GM12864 (cell line): ENCODE measurements at places on chromosomes 16 and 17.

DNA sequence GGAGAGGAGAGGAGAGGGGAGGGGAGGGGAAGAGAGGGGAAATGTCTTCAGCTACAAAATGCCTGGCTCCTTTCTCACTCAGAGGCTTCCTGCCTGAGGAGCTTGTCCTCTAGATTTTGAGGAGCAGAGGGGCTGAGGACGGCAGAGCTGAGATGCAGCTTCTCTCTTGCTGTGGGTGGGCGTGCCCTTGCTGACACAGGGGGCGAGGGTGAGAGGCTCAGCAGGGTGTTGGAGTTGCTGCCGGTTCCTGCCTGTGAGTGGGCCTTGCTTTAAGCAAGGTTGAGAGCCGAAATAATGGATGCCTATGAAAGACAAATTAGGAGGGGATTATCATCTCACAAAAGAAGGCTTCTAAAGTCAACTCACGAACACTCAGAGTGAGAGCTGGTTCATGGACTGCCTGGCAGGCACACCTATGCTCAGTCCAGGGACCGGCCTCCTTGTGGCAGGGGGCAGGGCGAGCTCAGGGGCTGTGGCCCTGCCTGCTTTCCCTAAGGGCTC is 215.6 kb downstream of the MSI2 start:
- DNase-seq: no peak

GRCh38 chr17:46171939-46172338 is 21.3 kb downstream of the KANSL1 start:
- DNase-seq: no peak

- DNase-seq: no peak
These were observed 1.2 kb upstream of the MT2A start for GRCh38 chr16:56607109-56607618.

DNA sequence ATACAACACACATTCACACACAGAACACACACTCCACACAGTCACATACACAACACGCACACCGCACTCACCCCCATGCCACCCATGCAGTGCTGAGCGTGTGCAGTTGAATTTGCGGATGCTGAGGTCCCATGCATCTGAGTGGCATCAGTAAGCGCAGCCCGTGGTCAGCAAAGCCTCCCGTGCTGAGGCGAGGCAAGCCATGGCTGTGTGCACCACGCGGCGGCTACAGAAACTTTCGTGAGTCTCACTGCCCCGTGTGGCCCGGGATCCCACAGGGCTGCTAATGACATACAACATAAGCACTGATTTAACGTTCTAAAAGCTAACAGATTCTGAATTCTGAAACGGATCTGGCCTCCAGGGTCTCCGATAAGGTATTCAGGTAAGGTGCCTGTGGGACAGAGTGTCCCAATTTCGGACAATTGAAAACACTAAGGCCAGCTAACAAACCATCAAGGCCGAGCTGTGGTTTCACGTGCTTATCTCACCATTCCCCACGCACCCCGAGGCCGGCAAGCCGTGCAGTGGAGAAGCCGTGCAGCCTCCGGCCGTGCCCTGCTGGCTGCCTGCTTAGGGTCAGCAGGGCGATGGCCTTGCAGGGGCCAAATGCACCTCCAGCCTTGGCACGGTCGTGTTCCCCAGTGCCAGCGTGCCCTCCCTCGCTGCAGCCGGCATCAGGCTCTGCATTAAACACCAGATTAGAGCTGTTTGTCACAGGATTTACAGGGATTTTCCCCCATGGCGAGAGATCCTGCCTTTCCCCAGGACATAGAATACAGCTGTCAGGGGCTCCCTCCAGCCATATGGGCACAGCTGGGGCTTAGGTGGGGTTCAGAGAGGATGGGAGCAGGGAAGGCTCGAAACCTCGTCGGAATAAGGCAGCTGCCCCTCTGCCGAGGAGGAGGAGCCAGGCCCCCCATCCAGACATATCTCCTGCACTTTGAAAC is 191.7 kb downstream of the C16orf95 start:
- no peak for DNase-seq

- no peak for DNase-seq
These were observed 327.7 kb downstream of the BCAS3 start for GRCh38 chr17:61005358-61005757.
